A549 treated with DMSO at 1 μM for 4 hours (cell line): ENCODE measurements at places on chromosomes 13 and 19. TPM values are rescaled to one million over a fixed set of nuclear protein-coding genes. Genes with fewer than 3 reads are reported as not detected.

The STOML3 gene
- total RNA-seq = not detected in 5 replicates

The MRPL34 gene
- total RNA-seq = 52.6 to 96.7 TPM (median 84.9 TPM) in 5 replicates

The CBY2 gene
- total RNA-seq = not detected in 5 replicates

The KLK5 gene
- 0.08 TPM in 1 of 5 replicates, not detected in the others for total RNA-seq

The EXOC3L2 gene
- 0.80 to 1.3 TPM (median 0.99 TPM) in 5 replicates for total RNA-seq

The TMEM150B gene
- not detected in 5 replicates for total RNA-seq

The PLK5 gene
- total RNA-seq = 0.03 TPM in 1 of 5 replicates, not detected in the others

The ANKRD24 gene
- 0.10 to 0.26 TPM (median 0.23 TPM) in 5 replicates for total RNA-seq

The SELENOW gene
- 102 to 159 TPM (median 147 TPM) in 5 replicates for total RNA-seq

The MCOLN1 gene
- 9.9 to 15.7 TPM (median 11.8 TPM) in 5 replicates for total RNA-seq

The ZNF649 gene
- total RNA-seq = 0.20 to 0.57 TPM (median 0.28 TPM) in 5 replicates

The TYK2 gene
- 32.6 to 51.3 TPM (median 48.2 TPM) in 5 replicates for total RNA-seq

The CDKN2D gene
- total RNA-seq = 4.6 to 5.4 TPM (median 5.0 TPM) in 5 replicates

The MYH14 gene
- total RNA-seq = 5.5 to 7.0 TPM (median 6.6 TPM) in 5 replicates

The ZNF91 gene
- total RNA-seq = 0.16 to 0.58 TPM (median 0.21 TPM) in 5 replicates

The C1QTNF9B gene
- total RNA-seq = not detected in 5 replicates

The ZNF296 gene
- total RNA-seq = 6.6 to 9.2 TPM (median 7.7 TPM) in 5 replicates

The CGB5 gene
- total RNA-seq = 1.0 to 1.6 TPM (median 1.4 TPM) in 5 replicates

The SIGLECL1 gene
- total RNA-seq = not detected in 5 replicates

The UQCRFS1 gene
- 103 to 130 TPM (median 128 TPM) in 5 replicates for total RNA-seq

The WDR88 gene
- total RNA-seq = 0.09 to 0.23 TPM (median 0.16 TPM) in 3 of 5 replicates, not detected in the others

The RABAC1 gene
- 198 to 238 TPM (median 225 TPM) in 5 replicates for total RNA-seq

The PGLYRP2 gene
- 0.07 to 0.10 TPM in 2 of 5 replicates, not detected in the others for total RNA-seq

The PEG3 gene
- total RNA-seq = not detected in 5 replicates

The ADGRE3 gene
- total RNA-seq = not detected in 5 replicates

The PCDH20 gene
- not detected in 5 replicates for total RNA-seq

The RNF225 gene
- 0.13 to 0.22 TPM in 2 of 5 replicates, not detected in the others for total RNA-seq

The KLF2 gene
- total RNA-seq = 8.2 to 22.6 TPM (median 19.5 TPM) in 5 replicates

The LINGO3 gene
- not detected in 5 replicates for total RNA-seq

The CYP4F11 gene
- 6.6 to 8.8 TPM (median 7.0 TPM) in 5 replicates for total RNA-seq

The TINCR gene
- 1.6 to 3.4 TPM (median 2.2 TPM) in 5 replicates for total RNA-seq

The STK24 gene
- 51.6 to 60.7 TPM (median 55.5 TPM) in 5 replicates for total RNA-seq

The ZNF446 gene
- total RNA-seq = 11.7 to 14.6 TPM (median 13.1 TPM) in 5 replicates

The UBE2L5 gene
- total RNA-seq = not detected in 5 replicates

The ZSCAN4 gene
- total RNA-seq = not detected in 5 replicates

The IGFL2 gene
- total RNA-seq = 0.31 to 0.65 TPM (median 0.55 TPM) in 5 replicates

The CGB7 gene
- 0.35 to 0.92 TPM (median 0.45 TPM) in 5 replicates for total RNA-seq

The FSD1 gene
- total RNA-seq = 7.5 to 8.4 TPM (median 7.8 TPM) in 5 replicates

The TMEM221 gene
- 0.46 to 0.84 TPM (median 0.76 TPM) in 5 replicates for total RNA-seq

The KLF5 gene
- total RNA-seq = 31.3 to 42.5 TPM (median 36.8 TPM) in 5 replicates

The C13orf46 gene
- 0.15 to 0.21 TPM (median 0.19 TPM) in 5 replicates for total RNA-seq

The TDRD12 gene
- 0.13 to 0.20 TPM (median 0.16 TPM) in 5 replicates for total RNA-seq

The B3GNT8 gene
- 0.08 to 0.11 TPM (median 0.09 TPM) in 3 of 5 replicates, not detected in the others for total RNA-seq

The SIX5 gene
- 19.5 to 36.3 TPM (median 30.2 TPM) in 5 replicates for total RNA-seq

The LPAR2 gene
- total RNA-seq = 2.7 to 4.9 TPM (median 4.1 TPM) in 5 replicates

The CILP2 gene
- total RNA-seq = 0.15 to 0.44 TPM (median 0.21 TPM) in 5 replicates

The SERPINE3 gene
- 0.09 TPM in 1 of 5 replicates, not detected in the others for total RNA-seq

The UHRF1 gene
- 47.9 to 61.6 TPM (median 51.6 TPM) in 5 replicates for total RNA-seq

The NLRP5 gene
- not detected in 5 replicates for total RNA-seq

The LHB gene
- not detected in 5 replicates for total RNA-seq

The C19orf85 gene
- not detected in 5 replicates for total RNA-seq

The RAB4B gene
- 15.1 to 20.6 TPM (median 18.3 TPM) in 5 replicates for total RNA-seq
